ENCODE measurements at places on chromosomes 11 and 22.
A peak's percentile ranks its signal among the peaks of the same experiment; 100 is the strongest.

DNA sequence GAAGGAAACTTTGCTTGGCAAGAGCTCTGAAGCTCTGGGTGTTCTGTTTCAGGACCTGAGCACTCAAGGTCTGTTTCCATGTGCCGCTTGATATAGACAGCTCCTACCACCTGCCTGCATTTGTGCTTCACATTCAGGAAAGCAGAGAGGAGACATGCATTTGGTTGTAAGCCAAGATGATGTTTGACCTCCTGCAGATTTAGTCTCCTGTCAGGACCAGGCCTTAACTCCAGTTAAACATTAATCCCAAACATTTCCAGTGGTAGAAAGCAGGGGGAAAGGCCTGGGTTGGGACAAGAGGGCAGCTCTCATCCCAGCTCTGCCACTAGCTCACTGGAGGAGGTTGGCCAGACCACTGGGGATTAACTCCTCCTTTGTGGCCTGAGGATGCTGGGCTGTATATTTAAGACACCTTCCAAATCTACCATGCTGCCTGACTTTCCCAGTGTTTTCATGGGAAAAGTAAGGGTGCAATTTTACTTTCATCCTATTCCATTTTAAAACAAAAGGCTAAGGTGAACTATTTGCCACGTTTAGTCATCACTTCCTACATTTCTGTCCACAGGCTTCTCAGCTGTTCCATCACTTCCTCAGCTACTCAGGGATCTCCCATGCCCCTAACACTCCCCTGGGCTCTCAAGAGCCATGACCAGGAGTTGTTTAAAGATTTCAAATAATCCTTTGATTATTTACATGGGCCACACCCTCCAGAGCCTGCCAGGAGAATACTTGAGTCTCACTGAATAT lies 80.9 kb downstream of the INSC start:
- DNase-seq = no peak

GRCh38 chr11:128021349-128022006 lies 565.9 kb downstream of the ETS1 start:
- DNase-seq = no peak

DNA sequence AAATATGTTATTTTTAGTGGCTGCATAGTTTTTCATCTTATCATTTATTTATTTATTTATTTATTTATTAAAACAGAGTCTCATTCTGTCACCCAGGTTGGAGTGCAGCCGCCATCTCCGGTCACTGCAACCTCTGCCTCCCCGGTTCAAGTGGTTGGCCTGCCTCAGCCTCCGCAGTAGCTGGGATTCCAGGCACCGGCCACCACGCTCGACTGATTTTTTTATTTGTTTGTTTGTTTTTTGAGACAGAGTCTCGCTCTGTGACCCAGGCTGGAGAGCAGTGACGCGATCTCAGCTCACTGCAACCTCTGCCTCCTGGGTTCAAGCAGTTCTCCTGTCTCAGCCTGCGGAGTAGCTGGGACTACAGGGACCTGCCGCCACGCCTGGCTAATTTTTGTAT lies 262.9 kb upstream of the DDI1 start:
- no peak for DNase-seq

GRCh38 chr22:21680830-21681565 lies 15.2 kb downstream of the PPIL2 start:
- DNase-seq = no peak

DNA sequence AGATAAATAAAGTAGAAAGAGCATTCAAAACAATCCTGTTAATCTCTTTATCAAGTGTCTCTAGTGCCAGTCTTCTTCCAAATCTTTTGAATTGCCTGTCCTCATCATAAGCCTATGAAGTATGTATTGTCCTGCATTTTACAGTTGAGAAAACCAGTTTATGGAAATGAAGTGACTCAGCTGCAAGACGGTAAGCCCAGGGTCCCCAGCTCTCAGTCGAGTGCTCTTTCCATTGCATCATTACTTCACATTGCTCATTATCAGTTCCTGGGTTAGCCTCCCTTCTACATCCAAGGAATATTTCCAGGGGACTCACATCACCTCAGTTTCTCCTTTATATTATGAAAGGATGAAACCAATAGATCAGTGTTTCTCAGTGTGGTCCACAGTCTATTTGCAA lies 9.1 kb upstream of the P4HA3 start:
- no peak for DNase-seq

DNA sequence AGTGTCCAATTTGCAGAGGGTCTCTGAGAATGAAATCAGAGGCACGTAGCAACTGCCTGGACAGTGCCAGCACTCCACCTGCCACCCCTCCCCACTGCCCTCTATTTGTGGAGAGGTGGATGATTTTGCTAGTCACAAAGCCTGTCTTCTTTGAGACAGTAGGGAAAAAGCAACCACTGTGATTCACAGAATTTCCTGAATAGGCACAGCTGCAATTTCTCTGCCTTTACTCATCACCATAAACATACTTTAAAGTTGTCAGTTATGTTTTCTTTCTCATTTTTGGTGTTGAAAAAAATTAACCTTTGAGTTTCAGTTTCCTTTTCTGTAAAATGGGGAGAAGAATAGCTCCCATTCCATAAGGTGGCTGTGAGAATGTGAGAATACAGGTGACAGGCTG lies 134.3 kb downstream of the TEAD1 start:
- DNase-seq = no peak

GRCh38 chr11:83483808-83484207 lies 197.6 kb upstream of the CCDC90B start:
- no peak for DNase-seq

DNA sequence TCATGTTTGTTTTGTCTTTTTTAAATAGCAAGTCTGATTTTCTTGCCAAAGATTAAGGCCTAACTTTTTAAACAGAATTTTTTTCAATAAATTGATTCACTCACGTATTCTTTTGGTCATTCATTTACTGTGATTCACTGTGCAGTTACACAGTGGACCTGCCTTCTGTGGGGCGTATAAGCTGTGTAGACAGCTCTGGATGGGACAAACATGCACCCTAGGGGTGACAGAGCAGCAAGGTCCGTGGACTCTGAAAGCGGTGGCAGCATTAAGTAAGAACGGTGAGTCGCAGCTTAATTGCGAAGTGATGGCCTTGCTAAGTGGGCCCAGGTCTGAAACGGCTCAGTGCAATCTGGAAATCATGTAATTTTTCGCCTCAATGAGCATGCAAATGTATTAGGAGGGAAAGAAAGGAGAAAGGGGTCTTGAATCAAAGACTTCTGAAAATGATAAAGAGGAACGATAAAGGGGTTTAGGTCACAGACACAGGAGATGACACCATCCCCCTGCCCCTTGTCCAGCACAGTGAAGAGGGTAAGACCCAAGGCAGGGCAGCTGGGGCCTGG lies 113.1 kb downstream of the SPATA19 start:
- no peak for DNase-seq

DNA sequence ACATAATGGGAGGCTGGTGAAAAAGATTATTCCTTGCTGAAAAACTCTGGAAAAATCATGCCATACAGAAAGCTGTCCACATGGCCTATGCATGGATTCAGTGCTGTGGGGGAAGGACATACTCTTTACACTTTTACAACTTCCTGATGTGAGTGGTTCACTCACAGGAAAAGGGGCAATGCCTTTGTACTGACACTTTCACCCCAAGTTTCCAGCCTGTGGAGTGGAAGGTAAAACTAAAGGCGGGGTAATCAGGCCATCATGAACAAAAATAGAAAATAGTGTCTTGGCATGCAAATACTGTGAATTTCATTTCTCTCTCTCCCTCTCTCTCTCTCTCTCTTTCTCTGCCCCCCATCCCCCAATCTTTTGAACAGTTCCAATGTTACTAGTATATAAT lies 281.8 kb downstream of the ETS1 start:
- DNase-seq = no peak

DNA sequence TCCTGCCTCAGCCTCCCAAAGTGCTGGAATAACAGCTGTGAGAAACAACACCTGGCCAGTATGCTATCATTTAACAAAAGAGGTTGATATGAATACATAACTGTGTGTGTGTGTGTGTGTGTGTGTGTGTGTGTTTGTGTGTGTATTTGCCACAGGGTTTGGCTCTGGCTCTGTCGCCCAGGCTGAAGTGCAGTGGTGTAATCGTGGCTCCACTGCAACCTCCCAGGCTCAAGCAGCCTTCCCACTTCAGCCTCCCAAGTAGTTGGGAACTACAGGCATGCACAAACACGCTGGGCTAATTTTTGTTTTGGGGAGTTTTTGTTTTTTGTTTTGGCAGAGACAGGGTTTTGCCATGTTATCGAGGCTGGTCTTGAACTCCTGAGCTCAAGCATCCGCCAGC lies 4.7 kb downstream of the SPA17 start:
- no peak for DNase-seq

- DNase-seq = no peak
Measured at GRCh38 chr11:65653229-65654225, 9.2 kb downstream of the RELA start.

DNA sequence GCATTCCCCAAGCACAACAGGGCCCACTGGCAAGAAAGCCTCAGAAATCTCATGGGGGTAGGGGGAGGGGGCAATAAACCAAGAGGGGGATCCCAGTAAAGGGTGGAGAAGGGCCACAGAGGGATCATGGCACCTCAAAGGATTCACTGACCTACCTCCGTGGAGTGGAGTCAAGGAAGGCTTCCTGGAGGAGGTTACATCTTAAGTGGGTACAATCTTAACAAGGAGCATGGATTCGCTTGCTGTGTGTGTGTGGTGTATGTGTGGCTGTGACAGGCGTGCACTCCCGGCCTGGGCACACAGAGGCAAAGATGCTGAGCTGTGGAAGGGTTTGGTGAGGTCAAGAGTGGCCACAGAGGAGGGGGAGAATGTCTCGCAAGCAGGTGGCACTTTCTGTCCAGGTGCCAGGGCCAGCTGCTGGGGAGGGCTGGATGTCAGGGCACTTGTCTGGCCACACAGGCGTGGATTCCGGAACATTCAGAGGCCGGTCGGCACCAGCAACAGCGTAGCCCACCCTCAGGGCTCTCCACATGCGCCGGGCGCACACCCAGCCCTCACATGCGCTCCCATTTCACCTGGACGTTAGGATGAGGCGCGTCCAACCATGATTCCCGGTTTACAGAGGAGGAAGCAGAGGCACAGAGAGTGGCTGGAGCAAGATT lies 43.3 kb downstream of the WNT7B start:
- no peak for DNase-seq

GRCh38 chr22:37357446-37358075 lies 69.7 kb downstream of the ELFN2 start:
- DNase-seq = no peak

DNA sequence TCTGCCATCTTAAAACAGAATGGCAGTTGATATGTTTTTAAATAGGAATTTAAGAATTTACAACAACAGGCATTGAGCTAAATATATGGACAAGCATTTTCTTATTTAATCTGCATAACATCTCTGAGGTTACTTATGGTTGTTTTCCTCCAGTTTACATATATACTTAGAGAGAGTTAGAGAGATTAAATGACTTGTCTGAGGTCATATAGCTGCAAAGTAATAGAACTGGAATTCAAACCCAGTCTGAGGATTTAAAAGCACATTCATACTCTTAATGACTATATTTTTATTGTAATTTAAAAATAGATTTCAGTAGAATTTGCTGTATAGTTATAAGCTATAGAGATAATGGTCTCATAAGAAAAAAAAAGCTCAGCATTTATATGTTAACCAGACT lies 81.4 kb upstream of the GRIK4 start:
- no peak for DNase-seq

- no peak for DNase-seq
Measured at GRCh38 chr11:62852523-62853188, 13.3 kb upstream of the WDR74 start.

- DNase-seq = no peak
Measured at GRCh38 chr11:14625586-14626205, 17.9 kb upstream of the PDE3B start.

GRCh38 chr22:45430871-45431270 lies 17.4 kb downstream of the RIBC2 start:
- no peak for DNase-seq

- no peak for DNase-seq
Measured at GRCh38 chr11:10441652-10442503, 13.2 kb upstream of the AMPD3 start.

DNA sequence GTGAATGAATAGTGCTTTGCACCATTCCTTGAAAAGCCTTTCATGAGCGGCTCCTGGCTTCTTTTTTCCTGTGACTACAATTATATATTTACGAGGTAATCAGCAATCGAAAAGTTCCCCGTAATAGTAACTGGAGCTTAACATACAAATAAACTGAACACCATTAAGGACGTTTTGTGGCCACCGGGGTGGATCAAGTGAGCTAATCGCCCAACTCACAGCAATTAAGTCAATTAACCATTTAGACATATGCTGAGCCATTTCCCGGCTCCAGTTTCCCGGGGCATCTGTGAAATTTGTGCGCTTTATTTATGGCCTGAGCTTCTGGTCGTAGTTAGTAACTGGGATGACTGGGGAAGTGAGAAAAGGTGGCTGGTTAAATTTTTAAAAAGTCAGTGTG lies 465.2 kb downstream of the MIAT start:
- no peak for DNase-seq

GRCh38 chr22:28855355-28856094 lies 27.8 kb upstream of the ZNRF3 start:
- DNase-seq = no peak

GRCh38 chr22:19909350-19910179 lies 32.0 kb upstream of the COMT start:
- DNase-seq = peak; percentile 78

DNA sequence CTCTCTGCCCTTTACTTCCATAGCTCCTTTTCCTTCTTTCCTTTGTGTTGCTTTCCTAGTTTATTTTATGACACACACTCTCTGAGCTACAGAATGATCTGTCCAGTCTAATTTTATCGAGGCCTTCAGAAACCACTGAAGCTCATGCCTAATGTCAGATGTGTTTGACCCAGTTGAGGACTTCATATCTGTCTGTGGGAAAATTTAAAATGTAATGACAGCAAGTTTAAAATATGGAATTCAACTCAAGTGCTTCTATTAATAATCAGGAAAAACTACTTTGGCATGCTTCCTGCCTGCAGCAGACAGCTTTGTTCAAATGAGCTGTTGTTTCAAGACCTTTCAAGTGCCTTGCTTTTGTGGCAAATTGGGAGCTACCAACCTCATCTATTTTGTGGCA lies 261.8 kb upstream of the MTNR1B start:
- no peak for DNase-seq

DNA sequence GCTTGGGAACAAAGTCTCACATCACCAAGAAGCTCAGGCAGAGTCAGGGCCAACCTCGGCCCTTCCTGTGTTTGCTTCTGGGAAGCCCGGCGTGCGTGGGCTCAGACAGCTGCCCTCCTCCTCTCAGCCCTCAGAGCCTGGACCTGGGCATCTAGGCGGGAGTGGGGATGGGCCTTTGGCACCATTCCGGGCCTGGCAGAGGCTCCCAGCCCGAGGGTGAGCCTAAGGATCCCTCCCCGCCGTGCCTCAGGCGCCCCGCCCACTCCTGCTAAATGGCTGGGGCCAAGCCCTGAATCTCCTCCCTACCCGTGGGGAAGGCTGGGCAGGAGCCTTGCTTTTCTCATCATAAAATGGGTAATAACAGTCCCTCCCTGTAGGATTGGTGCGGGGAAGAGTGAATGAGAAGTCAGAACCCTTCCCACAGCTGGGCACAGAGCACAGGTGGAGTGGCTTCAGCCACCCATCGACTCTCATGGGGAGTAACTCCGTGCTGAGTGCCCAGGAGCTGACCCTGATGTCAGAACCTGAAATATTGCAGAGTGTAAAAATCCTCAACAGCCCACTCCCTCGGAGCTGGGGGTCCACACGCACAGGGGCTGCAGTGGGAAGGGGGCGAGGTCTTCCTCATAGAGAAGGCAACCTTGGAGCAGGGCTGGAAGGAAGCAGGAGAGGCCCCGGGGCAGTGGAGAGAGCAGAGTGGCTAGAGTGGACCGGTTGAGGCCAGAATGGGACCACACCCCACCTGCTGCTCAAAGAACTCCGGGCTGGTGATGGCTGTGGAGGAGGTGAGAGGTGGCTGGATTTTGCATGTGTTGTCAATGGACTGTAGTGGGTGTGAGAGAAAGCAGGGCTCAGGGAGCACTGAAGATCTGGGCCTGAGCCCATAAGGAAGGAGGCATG lies 18.8 kb upstream of the CDKN1C start:
- no peak for DNase-seq

Data from activated naive CD4-positive, alpha-beta T cell (primary cell).